ENCODE measurements at places on chromosomes 12 and 14.
A peak's percentile ranks its signal among the peaks of the same experiment; 100 is the strongest.

DNA sequence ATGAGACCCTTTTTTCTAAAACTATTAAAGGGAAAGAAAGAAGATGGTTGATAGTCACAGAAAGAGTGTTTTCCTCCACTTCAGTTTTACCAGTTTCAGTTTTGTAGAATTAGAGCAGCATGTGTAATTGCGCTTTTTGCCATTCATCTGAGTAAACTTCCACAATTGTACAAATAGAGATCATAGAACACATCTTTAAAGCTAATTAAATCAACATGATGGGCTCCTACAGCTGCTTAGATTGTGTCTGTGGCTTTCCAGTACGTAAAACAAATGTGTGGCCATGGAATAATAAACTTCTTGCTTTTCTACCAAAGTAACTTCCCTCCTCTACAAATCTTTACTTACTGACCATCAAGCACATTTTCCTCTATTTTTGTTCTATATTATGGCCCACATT lies 84.2 kb upstream of the LRIG3 start:
- DNase-seq, result no peak

DNA sequence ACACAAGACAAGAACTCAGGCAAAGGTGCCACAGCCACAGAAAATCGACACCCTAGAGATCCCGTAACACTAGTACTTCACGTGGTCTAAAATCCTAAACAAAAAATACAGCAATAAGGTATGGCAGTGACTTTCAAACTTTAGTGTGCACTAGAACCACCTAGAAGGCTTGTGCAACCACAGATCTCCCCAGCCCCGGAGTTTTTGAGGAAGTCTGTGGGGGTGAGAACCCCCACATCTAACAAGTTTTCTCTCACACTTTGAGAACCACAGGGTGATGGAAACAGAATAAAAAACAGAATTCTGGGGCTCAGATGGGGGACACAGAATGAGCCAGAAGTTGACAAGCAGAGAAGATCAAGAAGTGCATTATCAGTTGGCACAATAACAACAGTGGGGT lies 254.0 kb downstream of the ANO6 start:
- no peak for DNase-seq

DNA sequence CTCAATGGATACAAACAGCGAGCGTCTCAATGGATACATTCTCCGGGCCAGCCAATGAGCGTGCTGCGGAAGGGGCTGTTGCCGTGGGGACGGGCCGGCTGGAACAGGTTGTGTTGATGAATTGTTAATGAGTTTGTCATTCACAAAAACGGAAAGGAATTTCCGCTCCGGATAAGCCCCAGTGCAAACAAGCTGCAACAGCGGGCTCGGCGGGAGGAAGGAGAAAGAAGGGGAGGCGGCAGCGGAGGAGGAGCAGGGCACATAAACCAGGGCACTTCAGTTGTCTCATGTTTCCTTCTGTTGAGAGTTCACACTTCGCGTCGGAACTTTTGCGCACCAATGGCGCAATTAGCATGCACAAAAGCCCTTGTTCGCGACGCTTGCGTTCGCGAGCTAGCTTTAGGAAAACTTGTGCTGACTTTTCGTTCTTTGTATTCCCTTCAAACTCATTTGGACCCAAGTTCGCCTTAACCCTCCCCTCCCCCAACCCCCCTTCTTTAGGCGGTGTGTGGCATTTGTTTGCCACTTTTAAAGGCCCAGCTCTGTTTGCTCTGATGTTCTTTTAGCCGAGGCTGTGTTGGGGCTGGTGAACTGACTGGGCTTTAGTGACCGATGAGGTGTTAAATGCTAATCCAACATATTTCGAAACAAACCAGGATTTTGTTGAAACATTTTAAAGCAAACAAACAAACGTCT lies at the start of gene DUSP6:
Gene DUSP6, minus strand, starts transcription at position 10 of the 696 bp plus-strand sequence. CDS start 462 bp downstream, outside the sequence.
- peak; percentile 95 for DNase-seq

- no peak for DNase-seq
These were observed at the start of gene SLC17A8 for GRCh38 chr12:100356644-100357223. Gene SLC17A8 (plus strand): TSS chr12:100357074. CDS start chr12:100357392, 318 bp downstream.

- DNase-seq, result no peak
These were observed 653.9 kb upstream of the TMEM132C start for GRCh38 chr12:127613056-127613455.

DNA sequence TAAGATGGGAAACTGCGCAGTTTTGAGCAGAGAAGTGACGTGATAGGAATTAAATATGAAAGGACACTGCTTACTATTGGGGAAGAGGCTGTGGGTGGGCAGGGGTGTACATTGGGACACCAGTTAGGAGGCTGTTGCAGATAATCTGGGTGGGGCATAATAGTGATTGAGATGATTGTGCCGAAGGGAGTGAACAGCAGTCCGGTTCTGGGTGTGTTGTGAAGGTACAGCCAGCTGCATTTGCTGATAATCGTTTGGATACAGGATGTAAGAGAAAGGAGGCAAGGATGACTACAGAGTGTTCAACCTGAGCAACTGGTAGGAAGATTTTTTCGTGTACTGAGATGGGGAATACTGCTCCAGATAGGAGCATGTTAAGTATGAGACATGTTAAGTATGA lies 205.2 kb upstream of the NEDD1 start:
- DNase-seq, result no peak

DNA sequence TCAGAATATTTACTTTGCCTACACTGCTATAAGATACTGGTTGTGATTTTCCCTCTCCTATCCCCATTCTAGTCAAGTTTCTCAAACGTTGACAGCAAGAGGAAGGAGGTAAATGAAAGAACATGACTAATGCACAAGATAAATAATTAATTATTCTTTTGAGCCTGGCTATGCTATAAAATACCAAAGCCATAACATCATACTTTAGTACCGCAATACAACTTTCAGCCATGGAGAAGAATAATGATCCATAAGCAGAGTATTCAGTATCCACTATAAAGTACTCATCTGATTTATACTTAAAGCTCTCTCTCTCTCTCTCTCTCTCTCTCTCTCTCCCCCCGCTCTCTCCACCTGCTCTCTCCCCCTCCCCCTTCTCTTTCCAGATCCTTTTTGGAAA lies 41.3 kb downstream of the TDG start:
- DNase-seq, result peak; percentile 73

GRCh38 chr14:59241121-59241520 lies 52.7 kb downstream of the DAAM1 start:
- DNase-seq, result no peak

DNA sequence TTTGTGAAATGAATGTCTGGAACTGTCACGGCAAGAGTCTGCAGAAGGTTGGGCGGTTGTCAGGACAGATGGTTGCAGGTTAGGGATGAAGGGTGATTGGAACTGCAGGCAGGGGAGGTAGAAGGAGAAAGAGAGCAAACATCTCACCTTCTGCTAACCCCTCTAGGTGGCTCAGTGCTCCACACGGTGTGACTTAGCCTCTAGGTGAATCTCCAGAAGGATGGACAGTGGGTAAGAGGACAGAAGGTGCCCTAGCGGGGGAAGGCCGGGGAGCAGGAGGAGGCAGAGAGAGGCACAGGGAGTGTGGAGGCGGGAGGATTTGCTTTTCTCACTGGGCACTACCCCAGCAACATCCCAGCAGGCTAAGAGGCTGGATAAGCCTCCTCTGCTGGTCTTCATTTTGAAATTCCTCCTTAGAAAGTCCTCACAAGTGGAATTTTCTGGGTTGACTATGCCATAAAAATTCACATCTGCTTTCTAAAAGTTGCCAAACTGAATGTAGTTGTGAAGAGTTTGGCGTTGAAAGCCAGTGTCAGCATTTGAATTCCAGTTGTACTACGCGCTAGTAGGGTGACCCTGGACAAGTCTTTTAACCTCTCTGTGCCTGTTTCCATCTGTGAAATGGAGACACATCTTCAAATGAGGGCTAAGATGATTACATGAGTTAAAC lies 10.7 kb upstream of the GPR68 start:
- DNase-seq, result no peak

DNA sequence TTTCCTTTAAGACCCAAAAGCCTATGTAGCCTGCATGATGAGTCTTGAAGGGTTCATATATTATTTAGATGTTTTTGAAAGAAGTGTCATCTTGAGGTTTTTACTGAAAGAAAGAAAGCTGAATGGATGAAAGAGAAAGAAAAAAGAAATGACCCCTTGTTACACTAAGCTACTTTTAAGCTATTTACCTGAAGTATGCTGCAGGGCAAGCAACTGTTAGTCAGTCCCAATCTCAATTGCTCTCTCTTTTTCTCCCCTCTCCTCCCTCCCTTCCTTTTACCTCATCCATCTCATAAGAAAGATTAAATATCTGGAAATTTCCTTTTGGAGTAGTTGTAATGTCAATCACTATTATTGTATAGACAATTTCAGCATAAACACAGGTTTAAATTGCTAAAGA lies 512.4 kb downstream of the TMTC2 start:
- no peak for DNase-seq

- DNase-seq, result no peak
These were observed 48.7 kb downstream of the EID3 start for GRCh38 chr12:104352106-104352713.

DNA sequence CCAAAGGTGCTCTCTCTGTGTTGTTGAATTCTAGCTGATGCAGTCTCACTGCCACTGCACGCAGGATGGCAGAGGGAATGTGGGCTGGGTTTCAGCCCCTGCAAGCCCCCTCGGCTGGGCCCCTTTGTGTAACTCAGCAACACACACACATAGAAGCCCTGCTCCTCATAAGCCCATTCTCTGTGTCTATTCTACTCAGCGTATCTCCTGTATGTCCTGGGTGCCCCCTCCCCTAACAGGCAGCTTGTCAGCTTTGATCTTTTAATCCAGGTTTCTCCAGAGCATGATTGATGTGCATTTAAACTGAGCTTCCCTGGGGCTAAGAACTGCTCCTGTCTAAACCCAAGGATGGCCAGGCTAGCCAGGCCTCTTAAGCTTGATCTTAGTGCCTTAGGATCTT lies 43.0 kb downstream of the SRRM4 start:
- no peak for DNase-seq

- DNase-seq, result no peak
These were observed 44.8 kb upstream of the FRS2 start for GRCh38 chr12:69425417-69425816.

DNA sequence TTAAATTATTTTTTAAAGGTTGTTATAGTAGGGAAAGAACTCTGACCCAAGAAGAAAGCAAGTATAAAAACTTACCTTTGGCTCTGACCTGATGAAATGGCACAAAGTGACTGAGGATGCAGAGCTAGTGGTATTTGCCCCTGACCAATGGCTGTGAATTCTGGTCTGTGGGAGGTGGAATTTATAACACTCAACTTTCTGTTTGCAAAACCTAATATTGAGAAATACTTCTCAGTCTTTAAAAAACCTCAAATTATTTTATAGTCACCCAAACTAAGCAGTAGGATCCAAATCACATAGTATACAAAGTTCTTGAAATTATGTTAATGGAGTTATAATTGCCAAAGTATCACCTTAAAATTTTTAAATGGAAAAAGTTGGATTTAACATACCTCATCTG lies at the start of gene EPYC:
Gene EPYC, minus strand, starts transcription at position 101 of the 400 bp plus-strand sequence. CDS start 2,407 bp downstream, outside the sequence.
- DNase-seq, result no peak

DNA sequence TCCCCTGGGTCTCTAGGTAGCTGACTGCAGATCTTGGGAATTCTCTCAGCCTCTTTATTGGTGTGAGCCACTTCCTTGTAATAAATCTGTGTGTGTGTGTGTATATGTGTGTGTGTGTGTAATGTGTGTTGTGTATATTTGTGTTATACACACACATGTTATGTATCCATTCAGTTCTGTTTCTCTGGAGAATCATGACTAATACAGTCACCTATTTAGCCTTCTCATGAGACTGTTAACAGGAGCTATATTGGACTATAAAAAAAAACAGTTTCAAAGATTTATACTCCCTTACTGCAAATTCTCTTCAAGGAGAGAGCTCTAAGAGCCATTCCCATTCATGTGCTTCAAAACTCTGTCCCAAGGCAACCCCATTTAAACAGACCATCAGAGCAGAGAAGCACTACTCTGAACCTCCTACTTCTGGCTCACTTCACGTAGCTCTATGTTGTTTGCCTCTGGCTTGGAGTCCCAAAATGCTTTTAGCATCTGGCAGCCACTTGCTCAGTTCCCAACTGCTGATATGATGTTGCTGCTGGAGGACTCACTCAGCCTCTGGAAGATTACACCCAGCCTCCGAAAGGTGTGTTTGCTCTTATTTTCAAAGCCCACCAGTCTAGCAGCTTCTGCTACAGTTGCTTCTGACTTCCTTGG lies 48.7 kb upstream of the KITLG start:
- no peak for DNase-seq

- no peak for DNase-seq
These were observed 42.8 kb downstream of the SLC8B1 start for GRCh38 chr12:113292091-113292490.

- no peak for DNase-seq
These were observed 12.0 kb downstream of the ADSS1 start for GRCh38 chr14:104735830-104736642.

DNA sequence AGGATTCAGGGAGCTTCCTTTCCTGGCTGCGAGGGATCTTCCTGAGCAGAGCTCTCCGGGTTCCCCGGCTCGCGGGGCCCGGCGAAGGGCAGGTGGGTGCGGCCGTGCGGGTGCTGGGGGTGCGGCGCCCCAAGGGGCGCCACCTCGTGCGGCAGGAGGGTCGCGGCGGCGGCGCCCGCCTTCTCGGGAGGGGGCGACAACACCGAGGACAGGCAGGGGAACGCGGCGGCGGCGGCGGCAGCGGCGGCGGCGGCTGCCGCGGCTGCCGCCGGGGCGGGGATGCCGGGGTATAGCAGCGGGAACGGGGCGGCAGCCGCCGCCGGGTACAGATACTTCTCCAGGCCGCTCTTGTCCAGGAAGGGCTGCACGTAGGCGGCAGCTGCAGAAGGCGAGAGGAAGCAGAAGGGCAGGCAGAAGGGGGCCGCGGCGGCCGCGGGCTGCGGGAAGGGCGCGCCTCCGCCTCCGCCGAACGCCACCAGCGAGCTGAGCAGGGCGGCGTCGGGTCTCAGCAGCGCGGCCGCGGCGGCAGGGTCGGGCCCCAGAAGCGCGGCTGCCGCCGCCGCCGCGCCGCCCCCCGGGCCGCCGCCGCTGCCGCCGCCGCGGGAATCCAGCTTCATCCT lies 2.7 kb downstream of the BHLHE41 start:
- DNase-seq, result no peak

- DNase-seq, result no peak
These were observed 454.8 kb upstream of the SOX5 start for GRCh38 chr12:24404086-24404815.

DNA sequence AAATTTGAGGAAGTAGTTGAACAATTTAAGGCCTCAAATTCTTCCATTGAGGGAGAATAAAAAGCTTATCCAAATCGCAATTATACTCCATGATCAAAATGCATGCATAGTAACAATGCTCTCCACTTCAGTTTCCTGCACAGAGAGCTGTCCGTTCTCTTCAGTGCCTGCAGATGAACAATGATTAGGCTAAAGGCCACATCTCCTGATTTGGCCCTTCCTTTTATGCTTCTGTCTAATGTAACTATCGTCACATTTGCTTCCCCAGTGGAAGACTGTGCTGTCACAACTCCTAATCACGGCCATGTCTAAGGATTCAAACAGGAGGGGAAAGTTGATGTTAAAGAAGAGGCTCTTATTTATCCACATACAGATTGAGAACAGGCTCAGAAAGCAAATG lies 113.6 kb upstream of the NPAS3 start:
- DNase-seq, result no peak

DNA sequence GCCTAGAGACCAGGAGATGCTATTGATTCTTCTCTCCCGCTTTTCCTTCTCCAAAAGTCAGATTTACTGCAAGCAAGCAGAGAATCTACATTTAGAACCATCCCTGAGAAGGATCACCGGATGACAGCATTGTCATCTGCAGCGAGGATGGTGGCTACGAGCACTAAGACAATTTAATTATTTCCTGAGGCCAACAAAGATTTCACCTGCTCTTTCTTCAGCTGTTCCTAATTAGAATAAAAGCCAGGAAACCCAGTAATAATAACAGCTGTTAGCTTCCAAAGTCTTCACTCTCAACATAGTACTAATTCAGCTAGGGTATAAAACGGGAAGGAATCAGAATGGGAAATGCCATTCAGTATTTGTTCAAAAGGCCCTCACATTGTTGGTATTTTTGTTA lies 53.3 kb downstream of the TMTC1 start:
- no peak for DNase-seq
